ENCODE measurements at places on chromosomes 4 and X.

- DNase-seq, result no peak
Measured at GRCh38 chr4:40630335-40631021, 814 bp upstream of the RBM47 start.

DNA sequence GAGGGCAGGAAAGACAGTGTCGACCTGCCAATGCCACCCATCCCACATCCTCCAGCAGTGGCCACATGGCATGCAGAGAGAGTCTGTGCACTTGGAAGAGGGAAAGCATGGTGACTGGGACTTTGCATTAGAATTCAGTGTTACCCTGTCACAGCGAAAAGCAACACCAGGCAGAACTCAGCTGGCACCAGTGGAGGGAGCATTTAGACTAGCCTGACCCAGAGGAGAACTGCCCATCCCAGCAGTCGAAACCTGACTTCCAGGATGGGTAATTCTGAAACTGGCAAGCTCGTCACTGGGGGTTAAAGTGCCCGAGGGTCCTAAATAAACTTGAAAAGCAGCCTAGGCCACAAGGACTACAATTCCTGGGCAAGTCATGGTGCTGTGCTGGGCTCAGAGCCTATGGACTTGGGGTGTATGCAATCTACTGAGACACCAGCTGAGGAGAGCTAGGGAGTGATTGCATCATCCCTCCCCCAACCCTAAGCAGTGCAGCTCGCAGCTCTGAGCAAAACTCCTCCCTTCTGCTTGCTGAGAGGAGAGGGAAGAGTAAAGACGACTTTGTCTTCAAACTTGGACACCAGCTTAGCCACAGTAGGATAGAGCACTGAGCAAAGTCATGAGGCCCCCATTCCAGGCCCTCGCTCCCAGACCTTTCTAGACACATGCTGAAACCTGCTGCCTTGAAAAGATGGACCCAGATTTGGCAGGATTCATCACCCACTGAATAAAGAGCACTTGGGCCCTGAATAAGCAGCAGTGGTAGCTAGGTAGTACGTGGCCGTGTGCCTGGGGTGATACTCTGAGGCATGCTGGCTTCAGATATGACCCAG, 68.8 kb downstream of the DDX60L start:
- DNase-seq, result no peak

DNA sequence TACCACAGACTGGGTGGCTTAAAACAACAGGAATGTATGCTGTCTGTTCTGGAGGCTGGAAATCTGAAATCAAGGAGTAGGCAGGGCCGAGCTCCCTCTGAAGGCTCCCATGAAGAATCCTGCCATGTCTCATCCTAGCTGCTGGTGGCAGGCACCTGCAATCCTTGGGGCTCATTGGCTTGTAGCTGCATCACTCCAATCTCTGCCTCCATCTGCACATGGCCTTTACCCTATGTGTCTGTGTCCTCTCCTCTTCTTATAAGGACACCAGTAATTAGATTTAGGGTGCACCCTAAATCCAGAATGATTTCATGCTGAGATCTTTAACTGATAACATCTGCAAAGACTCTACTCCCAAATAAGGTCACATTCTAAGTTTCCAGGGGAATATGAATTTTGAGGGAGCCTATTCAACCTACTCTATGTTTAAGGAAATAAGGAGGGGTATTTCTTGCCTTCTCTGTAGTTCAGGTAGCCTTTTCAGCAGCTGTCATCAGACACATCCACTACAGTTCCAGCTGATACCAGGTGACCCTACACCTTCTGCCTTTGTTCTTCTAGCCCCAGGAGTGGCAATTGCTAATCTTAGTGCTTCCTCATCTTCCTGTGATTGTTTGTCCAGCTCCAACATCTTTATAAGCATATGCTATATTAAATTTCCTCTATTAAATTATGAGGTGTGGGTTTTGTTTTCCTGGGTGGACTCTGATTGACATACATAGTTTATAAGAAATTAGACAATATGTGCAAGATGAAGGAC, 295.1 kb upstream of the TAPT1 start:
- DNase-seq, result no peak

- DNase-seq, result no peak
Measured at GRCh38 chr4:186304866-186305505, 39.0 kb downstream of the F11 start.

DNA sequence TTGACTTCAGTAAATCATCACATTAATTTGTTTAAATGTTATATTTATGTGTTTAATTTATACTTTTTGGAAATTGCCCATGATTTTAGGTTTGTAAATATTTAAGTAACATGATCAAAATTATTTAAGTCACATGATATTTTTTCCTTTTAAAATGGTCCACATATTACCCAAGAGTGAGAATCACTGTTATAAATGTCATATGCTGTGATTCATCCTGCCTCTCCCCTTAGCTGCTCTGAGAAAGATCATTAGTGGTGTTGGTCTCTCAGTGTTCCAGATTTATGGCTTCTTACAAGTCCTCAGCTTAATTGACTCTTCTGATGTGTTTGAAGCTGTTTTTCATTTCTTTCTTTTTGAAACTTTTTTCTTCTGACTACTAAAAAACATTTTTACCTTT, 70.1 kb downstream of the SPANXN4 start:
- DNase-seq, result no peak

GRCh38 chr4:2754848-2755819, 1.0 kb downstream of the TNIP2 start:
- no peak for DNase-seq

GRCh38 chr4:169438057-169438480, 167.3 kb upstream of the SH3RF1 start:
- DNase-seq, result no peak

GRCh38 chr4:66266035-66266434, 595.7 kb upstream of the EPHA5 start:
- no peak for DNase-seq

GRCh38 chrX:150365051-150365989, 2.2 kb downstream of the MAMLD1 start:
- DNase-seq, result no peak

- no peak for DNase-seq
Measured at GRCh38 chr4:154744341-154744926, 634 bp downstream of the LRAT start.

DNA sequence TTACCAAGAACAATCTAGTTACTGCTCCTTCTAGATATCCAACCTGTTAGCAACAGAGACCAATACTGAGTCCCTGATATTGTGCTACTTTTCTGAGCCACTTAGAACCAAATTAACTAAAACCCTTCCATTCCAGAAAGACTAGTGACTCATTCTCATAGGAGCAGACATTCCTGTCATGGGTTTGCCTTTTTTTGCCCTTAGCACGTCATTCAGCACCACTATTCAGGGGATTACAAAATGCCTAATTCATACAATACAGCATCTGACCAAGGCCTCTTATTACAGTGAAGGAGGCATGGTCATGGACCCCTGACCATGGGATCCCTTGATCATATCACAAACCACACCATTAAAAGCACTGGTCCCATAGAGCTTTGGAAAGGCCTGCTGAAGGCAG, 123.8 kb upstream of the CXCL13 start:
- no peak for DNase-seq

- DNase-seq, result no peak
Measured at GRCh38 chr4:60812811-60813210, 387.3 kb upstream of the ADGRL3 start.

GRCh38 chr4:147730333-147730732, 1.6 kb upstream of the ARHGAP10 start:
- no peak for DNase-seq

- no peak for DNase-seq
Measured at GRCh38 chr4:8185295-8185694, 13.8 kb upstream of the SH3TC1 start.

DNA sequence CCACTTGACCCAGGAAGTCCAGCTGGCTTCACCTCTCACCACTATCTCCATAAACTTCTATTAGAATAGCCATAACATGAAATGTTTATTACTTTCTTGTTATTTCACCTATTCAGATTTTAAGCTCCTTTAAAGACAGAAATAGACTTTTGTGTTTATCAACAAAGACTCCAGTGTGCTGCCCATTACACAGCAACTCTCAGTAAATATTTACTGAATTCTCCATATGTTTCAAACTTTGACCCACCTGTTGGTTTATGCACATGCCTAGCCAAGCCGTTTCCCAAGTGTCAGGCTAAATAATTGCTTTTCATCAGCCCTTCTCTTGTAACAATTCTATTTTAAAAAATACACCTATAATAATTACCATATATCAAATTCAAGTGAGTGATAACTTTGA, 242.9 kb upstream of the NEIL3 start:
- DNase-seq, result no peak

DNA sequence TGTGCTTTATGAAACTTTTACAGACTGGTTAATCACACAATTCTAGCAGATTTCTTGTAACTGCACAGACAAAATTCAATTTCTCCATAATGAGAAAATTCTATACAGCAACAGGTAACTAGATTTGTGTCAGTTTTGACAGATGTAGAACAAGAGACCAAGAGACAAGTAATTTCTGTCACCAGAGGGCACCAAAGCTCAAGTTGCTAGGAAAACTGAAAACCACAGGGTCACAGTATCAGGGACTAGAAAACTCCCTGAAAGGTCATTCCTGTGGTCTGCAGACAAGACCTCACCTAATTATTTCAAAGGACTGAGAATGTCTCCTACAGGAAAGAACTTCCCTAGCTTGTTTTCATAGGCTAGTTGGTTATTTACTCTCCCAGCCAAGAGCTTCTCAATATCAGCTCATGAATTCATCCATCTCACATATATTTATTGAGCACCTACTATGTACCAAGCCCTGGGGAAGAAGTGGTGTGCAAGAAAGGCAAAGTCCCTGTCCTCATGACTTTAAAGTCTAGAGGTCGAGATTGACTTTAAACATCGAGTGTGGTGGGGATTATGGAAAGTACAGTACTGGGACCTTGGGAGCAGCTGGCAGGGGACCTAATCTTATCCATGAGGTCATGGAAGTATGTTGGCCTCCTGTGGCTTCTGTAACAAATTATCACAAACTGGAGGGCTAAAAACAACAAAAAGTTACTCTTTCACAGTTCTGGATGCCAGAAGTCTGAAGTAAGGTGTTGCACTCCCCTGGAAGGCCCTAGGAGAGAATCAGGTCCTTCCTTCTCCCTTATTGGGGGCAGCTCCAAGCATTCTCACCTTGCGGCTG, 47.8 kb upstream of the SETD7 start:
- DNase-seq, result no peak

Measured in activated CD8-positive, alpha-beta memory T cell treated with anti-CD3 and anti-CD28 coated beads for 1 hour (primary cell).